ENCODE measurements at places on chromosomes 1 and 21.

DNA sequence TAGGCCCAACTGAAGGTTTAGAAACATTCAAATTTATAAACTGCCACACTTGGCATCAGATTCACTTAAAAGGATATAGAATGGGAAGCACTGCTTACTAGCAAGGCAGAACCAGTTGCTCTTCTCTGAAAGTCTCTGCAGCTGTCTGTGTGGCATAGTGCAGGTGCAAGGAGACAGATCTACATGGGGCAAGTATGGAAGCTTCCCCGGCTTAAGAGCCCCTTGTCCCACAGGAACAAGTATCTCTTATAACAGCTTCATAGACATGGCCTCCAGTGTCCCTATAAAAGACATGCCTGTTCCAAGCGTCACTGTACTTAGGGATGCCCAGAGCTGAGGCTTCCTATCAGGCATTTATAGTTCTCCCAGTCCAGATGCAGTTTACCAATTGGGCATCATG, 26.5 kb downstream of the ZBTB8B start:
- no peak for DNase-seq

- DNase-seq, result no peak
These were observed 23.2 kb upstream of the CACYBP start for GRCh38 chr1:174976436-174977108.

- no peak for DNase-seq
These were observed 5.6 kb upstream of the SLC2A1 start for GRCh38 chr1:42964044-42964812.

GRCh38 chr1:115322631-115323030, 15.4 kb downstream of the NGF start:
- DNase-seq, result no peak

- no peak for DNase-seq
These were observed 44.9 kb downstream of the ARHGEF11 start for GRCh38 chr1:157000686-157001085.

DNA sequence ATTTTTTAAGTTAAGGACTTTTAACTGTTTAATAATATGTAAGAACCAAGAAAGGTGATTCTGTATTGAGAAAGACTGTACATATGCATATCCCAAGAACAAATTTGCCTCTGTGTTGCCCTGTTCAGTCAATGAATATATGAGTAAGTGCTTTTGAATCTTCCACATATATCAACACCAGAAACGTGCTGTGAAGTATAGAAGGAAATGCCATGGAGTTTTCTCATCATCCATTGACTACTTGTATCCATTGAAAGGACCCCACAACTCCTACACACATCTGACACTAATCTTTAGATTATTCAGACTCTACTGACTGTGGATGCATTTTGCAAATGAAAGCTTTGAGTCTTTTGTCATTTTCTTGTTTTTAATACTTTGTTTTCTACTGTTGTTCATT, 366.9 kb downstream of the S1PR1 start:
- no peak for DNase-seq

DNA sequence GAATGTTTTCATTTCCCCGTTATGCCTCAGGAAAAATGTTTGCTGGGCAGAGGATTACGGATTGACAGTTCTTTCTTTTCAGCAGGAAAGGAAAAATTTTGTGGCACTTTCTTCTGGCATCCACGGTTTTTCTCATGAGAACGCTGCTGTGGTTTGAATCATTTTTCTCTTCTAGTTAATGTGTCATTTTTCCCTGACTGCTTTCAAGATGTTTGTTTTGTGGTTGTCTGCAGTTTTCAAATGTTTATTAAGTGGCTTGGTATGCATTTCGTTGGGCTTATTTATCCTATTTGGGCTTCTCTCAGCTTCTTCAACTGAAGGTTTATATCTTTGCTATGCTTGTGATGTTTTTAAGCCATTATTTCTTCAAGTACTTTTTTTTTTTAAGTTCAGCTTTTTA, 359.0 kb downstream of the RGS7 start:
- DNase-seq, result no peak

DNA sequence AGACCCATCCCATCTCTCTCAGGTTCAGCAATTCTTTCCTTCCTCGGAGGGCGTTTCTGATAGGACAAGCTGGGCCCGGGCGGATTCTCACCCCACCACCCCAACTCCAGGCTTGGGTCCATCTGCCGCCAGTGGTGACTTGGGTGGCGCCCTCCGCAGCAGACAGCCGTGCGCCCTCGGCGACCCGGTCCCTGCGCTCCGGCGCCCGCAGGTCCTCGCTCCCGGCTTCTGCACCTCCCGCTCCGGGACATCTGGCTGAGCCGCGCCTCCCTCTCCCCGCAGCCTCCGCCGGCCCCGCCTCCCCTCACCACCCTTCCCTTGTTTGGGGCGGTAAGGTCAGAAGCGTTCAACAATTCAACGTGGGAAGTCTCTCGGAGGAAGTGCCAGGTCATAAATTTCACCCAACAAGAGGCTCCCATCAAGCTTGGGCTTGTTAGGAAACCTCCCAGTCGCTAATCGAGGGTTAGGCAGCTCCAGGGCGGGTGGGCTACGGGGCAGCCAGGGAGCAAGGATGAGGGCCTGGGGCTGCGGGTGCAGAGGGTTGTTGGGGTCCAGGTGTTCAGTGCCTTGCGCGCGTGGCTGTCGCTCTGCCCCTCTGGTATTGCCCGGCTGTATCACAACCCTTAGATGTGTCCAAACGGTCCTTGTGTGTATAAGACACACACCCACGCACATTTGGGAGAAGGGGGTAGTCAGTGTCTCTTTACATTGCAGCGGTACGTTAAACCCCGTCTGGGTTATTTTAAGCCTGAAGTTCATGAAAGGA, 39.8 kb downstream of the OLIG1 start:
- DNase-seq, result no peak
